ENCODE measurements at places on chromosomes 2 and 18. TPM values are rescaled to one million over a fixed set of nuclear protein-coding genes. Genes with fewer than 3 reads are reported as not detected.

DNA sequence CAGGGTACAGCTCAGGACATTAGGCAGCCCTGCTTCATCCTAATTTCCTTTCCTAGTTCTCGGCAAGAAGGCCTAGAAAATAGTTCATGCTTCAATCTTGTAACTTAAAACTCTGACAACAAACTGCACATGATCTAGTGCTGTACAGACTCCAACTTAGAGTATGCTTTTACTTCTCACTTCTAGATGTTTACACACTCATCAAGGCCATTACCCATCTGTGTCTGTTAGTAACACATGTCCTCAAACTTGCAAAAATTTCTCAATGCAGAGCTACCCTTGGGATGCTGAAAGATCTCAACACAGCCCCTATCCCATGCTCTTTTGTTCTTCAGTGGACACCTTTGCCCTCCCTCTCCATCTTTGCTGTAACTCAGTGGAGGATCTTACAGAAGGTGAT, 252.0 kb downstream of the OSR1 start:
- DNase-seq, result no peak

DNA sequence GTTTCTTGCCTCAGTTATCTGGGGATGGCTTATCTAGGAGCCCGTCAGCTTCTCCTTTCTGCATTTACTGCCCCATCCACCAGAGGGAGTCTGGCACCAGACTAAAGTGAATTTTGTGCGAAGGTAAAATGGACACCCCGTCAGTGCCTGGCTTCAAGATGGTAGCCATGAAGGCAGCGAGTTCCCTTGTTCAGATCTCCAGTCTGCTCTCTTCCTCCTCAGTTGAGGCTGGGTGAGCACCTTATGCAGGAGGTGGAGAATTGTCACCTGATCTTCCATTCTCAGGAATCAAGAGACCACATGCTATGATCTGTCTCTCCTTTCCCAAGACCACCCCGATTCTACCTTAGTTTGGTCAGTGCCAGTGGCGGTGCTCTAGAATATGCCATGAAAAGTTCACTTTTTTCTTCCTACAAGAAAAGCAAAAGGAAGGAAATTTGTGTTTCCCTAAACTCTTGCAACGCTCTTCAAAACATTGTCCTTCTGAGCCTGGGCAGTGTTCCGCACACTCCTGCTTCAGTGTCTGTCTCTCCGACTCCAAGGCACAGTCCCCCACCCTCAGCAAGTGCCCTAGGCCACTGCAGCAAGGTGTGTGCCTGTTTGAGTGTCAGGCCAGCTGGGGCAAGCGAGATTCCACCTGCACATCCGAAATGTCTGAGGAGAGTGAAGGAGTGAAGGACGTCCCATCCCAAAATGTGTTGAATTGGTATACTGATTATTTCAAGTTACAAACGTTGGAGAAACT, 168.6 kb downstream of the SS18 start:
- peak; percentile 3 for DNase-seq

DNA sequence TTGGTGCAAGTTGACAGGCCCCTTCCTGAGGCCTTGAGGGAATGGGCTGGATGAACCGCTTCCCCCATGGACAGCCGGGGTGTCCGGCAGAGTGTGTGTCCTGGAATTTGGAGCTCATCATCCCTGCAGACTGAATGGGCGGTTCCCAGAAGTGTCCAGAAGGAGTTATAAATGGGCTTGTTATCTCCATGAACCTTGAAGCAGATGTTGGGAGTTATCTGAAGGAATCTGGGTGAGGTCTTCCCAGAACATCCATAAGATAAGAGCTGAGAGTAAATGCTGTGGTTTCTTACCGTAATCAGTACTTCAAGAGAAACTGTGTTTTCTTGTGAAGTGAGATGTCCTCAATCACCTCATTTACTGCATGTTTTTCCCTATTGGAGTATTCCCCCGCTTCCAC, 21.1 kb downstream of the PLB1 start:
- no peak for DNase-seq

DNA sequence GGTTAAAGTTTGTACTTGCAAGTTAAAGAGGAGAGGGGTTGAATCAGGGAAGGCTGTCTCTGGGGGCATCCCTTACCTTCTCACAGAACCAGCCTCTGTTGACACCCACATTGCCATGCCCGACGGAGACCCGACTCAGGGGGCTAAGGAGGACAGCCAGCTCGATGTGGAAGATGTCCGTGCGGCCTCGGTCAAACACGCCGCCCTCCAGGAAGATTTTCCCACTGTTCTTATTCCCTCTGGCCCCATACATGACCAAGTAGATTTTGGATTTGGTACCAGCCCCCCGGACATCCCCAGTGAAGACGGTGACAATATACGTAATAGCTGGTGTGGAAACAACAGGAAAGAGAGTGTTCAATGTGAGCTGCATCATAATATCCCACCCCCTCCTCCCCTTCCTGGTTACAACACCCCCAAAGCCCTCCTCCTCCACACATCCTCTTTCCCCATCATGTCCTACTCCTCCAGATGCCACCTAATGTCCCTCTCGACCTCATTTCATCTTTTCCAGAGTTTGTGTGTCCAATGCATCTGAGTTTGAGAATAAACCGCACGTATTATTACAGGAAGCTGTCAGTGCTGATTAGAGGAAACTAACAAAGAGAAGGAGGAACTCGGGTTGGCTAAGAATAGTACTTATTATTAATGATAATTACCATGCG, 55.7 kb downstream of the LOXHD1 start:
- DNase-seq, result no peak

DNA sequence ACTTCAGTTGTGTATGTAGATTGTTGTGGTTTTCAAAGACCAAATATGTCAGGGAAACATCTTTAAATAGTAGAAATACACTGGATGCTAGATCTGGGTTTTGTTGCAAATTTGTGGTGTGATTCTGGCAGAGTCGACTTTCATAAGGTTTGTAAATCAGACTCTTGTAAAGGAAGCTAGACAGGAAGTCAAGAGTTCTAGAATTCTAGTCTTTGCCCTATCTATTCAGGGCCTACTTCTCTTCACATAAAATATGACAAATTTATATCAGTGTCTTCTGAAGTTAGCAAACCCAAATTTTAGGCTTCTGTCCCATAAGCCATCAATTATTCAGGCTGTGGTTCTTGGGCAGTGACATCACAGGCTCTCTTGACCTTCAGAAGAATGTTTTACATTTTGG, 1579.2 kb upstream of the PIK3C3 start:
- DNase-seq, result no peak

EPHA4 gene
- total RNA-seq, result 108 TPM

Measured in neural crest cell (in vitro differentiated cells).